ENCODE measurements at places on chromosomes 3 and 15.
A peak's percentile ranks its signal among the peaks of the same experiment; 100 is the strongest.

DNA sequence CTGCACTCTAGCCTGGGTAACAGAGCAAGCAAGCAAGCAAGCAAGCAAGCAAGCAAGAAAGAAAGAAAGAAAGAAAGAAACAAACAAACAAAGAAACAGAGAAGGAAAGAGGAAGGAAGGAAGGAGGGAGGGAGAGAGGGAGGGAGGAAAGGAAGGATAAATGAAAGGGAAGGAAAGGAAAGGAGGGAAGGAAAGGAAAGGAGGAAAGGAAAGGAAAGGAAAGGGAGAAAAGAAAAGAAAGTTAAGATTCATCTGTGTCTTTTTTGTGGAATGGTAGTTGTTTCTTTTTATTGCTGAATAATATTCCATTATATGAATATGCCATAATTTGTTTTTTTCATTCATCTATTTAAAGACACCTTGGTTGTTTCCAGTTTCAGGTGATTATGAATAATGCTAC is 506.9 kb upstream of the NAALADL2 start:
- DNase-seq = no peak

DNA sequence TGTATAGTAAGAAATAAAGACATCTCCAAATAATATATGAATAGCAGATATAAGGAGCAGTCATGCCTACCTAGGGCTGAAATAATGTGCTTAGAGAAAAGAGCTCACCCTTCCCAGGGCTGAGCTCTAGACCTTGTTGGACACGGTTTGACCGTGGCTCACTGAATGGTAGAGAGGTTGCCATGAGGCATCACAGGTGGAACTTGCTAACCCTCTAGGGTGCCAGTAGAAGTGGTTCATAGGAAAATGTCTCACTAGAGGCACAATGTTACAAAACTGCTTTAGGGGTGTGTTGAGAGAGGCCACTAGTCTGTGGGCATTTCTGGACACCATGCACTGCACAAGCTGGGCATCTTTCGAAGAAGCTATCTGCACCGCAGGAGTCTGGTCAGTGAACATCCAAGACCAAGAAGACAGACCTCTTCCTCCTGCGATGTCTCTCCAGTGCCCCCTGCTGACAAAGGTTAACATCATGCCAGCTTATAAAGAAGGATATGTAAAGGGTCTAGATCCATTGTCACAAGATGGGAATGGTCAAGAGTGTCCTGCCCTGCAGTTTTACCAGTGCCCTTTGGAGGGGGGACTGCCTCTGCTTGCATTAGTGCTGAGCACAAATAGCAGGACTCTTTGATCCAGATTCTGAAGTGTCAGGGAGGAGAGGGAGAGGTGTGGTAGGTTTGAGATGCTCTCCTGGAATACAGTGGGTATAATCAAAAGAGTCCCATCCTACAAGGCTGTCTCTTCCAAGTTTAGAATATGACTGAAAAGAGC is 266.8 kb downstream of the ZNF385D start:
- peak; percentile 3 for DNase-seq

DNA sequence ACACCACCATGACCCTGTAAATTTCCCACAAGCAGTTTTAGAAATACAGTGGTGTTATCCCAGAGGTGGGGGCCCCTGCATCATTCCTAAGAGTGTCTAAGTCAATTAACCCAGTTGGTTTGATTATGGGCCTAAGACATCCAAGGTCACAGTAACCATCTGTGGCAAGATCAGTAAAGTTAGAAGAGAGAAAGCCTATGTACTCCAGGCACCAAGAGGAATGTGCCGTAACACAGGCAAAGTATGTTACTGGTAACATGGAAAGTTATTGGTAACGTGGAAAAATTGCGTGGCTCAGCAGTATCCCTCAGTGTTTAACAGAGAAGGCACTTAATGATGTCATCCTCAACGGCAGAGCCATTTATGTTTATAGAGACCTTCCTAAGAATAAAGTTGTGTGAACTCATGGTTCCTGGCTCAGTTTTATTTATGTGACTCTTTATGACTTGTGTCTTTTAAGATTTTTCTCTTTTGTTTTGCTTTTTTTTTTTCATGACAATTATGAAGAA is 144.1 kb upstream of the RASGRP1 start:
- no peak for DNase-seq

DNA sequence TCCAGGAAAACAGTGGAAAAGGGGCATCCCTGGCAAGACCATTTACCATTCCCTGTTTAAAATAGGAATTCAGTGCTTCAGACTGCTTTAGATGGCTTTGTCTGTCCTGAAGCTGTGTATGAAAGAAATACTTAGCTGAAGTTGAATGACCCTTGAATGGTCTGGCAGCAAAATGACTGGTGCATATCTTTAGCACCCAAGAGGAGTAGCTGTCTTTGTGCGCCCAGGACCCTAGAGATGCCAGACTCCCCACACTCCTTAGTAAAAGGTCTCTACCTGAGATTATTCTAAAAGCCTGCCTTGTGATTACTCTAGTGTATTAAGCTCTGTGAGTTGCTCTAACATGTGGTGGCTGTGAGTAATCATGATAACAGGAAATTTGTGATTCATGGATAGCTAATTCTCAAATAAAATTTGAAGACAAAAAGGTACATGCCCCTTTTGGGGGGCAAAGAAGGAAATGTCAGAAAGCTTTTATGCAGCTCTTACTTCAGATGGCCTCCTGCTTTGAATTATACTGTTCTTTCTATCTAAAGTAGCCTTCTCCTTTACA is 3.2 kb downstream of the MAPKBP1 start:
- DNase-seq = no peak

- peak; percentile 20 for DNase-seq
Observed at GRCh38 chr3:142027735-142028134, 121.6 kb downstream of the TFDP2 start.

- DNase-seq = no peak
Observed at GRCh38 chr3:107260207-107260606, 117.0 kb upstream of the CCDC54 start.

- DNase-seq = no peak
Observed at GRCh38 chr3:58520403-58521335, 16.3 kb downstream of the ACOX2 start.

All from GM13976 (cell line).